ENCODE measurements at places on chromosomes 2 and 18.
A peak's percentile ranks its signal among the peaks of the same experiment; 100 is the strongest.

GRCh38 chr2:82636402-82637020 lies 1822.6 kb downstream of the SUCLG1 start:
- peak; percentile 34 for DNase-seq

DNA sequence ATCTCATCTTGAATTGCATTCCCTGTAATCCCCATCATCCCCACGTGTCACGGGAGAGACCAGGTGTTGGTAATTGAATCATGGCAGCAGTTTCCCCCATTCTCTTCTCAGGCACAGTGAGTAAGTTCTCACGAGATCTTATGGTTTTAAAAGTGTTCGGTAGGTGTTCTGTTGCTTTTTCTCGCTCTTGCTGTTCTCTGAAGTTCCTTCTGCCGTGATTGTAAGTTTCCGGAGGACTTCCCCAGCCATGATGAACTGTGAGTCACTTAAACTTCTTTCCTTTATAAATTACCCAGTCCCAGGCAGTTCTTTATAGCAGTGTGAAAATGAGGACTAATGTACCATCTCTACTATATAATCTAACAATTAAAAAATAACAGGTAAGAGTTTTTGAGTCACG lies 409.9 kb upstream of the NRXN1 start:
- no peak for DNase-seq

- no peak for DNase-seq
Measured at GRCh38 chr2:48183991-48184390, 277.7 kb upstream of the FBXO11 start.

DNA sequence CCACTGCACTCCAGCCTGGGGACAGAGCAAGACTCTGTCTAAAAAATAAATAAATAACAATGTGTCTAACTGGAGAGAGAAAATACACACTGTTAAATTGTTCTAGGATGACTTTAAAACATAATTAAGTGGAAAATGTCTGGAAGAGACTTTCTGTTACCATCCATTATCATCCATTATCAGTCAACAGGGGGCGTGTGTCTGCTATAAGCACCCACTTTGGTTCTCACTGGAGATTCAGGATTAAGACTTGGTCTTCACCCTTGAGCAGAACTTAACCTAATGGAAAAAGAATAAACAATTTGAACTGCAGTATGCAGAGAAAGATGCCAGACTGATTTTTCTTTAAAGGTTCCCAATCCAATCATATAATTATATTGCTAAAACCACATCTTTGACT lies 999.8 kb upstream of the GYPC start:
- DNase-seq: no peak

GRCh38 chr2:4937550-4937949 lies 754.6 kb upstream of the SOX11 start:
- DNase-seq: peak; percentile 33

GRCh38 chr2:32425719-32426141 lies 68.9 kb downstream of the BIRC6 start:
- DNase-seq: peak; percentile 28
